ENCODE measurements at places on chromosomes 6 and 20.

- DNase-seq: no peak
Measured at GRCh38 chr20:10412591-10413408, 21.2 kb downstream of the MKKS start.

DNA sequence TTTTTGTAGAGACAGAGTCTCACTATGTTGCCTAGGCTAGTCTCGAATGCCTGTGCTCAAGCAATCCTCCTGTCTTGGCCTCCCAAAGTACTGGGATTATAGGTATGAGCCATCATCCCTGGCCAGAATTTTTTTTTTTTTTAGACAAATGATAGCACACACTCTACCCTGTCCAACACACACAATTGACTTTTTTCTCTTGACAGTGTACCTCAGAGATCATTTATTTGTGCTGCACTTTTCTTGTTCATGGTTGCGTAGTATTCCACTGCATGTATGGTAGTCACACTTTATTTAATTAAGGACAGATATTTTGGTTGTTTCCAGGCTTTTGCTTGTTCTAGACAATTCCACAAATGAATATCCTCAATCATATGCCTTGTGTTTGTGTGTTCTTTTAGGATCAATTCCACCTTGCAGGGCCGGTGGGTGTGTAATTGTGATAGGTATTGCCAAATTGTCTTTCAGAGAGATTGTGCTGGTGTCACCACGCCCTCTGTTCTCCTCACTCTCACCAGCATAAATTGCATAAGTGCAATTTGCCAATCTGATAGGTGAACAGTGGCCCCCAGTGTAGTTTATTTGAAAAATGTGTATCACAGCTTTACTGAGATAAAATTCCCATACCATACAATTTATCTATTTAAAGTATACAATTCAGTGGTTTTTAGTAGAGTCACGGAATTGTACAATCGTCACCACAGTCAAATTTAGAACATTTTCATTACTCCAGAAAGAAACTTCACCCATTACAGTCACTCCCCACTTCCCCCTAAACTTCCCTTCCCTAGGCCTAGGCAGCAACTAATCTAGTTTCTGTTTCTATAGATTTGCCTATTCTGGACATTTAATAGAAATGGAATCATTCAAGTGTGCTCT is 20.1 kb downstream of the SRC start:
- no peak for DNase-seq

GRCh38 chr6:88881451-88881850 is 82.0 kb downstream of the RNGTT start:
- DNase-seq: no peak

GRCh38 chr6:99780556-99780885 is 173.9 kb downstream of the PRDM13 start:
- DNase-seq: no peak

DNA sequence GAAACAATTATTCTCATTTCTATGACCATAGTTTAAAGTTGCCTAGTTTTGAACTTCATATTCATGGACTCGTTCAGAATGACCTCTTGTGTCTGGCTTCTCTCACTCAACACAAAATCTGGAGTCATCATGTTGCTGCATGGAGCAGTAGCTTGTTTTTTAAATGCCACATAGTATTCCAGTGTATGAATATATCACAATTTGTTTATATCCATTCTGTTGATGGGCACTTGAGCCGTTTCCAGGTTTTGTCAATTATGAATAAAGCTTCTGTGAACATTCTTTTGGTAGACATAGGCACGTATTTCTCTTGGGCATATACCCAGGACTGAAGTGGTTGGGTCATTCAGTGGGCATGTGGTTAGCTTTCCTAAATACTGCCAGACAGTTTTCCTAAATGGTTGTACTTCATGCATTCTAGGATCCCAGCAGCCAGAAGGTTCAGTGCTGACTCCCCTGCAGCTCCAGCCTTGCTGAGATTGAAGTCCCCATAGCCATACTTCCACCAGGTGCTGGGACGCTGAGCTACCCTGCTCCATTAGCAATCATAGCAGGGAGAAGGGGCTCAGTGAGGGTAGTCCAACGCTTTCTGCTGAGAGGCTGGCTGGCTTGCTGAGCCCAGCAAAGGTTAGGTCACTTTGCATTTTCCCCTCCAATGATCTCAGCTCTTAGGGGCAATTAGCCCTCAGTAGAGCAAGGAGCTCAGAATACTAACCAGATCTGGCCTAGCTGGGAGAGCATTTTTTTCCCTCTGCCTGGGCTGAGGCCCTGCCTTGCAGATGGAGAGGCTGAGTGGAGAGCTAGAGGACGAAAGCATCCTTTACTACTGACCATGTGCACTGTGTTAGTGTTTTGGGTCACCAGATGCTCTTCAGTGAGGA is 35.7 kb upstream of the CTNNBL1 start:
- DNase-seq: no peak

DNA sequence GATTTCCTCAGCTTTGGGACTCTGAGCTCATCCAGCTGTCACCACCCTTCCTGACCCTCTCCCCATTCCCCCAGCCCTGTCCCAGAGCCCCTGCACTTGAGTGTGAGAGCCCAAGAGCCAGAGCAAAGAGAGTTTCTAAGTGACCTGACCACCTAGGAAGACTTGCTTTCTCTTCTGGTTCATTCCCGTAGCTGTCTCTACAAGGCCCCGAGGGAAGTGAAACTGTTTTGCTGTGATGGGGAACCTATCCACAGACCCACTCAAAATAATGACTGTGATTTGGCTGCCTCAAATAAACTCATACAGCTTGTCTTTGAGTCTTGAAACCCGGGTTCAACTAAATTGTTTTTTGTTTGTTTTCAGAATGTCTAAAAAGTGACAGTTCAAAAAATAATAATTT is 74.6 kb upstream of the XRN2 start:
- no peak for DNase-seq

- no peak for DNase-seq
Measured at GRCh38 chr6:14713008-14713960, 532.6 kb upstream of the JARID2 start.

DNA sequence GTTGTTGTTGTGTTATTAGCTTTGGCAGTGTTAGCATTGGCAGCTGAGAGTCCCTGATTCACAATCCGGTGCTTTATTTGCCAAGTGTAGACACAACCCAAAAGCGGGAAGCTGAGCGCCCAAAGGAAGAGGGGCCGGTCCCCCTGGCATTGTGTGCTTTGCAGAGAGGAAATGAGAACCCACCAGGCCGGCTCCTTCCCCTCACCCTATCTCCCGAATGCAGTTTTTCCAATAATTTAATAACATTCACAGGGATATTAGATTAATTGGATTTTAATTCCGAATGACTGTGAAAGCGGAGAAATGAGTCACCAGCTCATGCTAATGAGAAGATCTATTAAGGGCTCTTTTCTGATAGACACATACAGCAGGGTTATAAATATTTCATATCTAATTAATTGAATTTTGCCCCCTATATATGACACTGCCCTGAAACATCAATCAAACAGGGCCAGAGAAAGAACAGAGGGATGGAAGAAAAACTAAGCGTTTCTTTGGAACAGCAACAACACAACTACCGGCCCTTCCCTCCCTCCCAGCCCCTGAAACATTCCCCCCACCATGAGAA is 143.8 kb downstream of the MBOAT1 start:
- no peak for DNase-seq

DNA sequence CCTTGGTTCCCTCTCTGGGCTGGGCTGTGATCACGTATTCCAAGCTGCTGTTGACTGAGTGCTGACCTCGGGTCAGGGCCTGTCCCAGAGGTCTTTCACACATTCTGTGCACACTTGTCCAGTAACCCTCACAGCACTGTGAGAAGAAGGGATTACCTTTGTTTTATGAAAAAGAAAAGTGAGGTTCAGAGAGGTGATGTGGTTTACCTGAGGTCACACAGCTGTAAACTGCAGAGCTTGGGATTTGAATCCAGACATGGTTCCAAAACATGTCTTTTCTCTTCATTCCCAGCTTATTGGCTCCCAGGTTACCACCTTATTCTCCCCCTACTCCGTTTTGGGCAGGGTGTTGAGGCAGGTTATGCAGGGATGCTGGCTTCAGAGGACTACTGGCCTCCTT is 28.4 kb upstream of the CDH22 start:
- DNase-seq: no peak

DNA sequence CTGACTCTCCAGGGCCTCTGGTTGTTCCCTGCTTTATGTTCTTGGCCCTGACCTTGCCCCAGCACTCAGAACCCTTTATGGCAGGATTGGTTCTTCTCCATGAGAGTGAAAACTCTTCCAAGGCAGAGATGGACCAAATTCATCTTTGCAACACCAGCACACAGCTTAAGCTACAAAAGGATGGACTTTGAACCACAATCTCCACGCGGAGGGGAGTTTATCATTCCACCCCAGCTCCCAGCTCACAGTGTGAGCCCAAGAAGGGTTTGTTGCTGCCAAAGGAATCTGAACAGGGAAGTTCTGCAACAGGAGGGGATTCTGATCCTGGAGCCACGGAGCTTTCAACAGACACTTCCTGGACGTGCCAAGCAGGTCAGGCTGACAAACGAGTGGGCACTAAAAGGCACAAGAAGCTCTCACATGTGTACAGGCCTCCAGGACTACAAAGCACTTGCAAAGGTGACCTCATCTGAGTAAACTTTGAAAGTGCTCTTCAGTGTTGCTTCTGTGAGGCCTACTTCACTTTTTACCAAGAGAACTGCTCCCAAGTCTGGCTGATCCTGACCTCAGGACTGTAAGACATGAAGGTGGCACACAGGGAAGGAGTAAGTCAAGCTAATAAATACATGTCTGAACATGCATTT is 8.9 kb downstream of the FITM2 start:
- DNase-seq: no peak

DNA sequence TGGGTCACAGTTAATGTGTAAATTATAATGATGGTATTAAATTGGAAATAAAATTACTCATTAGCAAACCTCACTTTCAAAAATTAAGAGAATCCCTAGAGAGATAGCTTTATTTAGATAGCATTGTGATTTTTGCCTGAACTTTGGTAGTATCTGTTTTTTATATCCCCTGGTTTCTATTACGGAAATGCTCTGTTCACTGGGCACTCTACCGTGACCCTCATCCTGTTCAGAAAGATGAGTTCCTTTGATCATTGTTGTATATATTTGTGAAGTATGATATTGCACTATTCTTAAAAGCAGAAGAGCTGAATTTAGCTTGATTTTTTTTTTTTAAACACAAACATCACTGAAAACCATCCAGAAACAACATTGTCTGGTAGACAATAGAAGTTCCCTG is 1143.8 kb upstream of the MAP3K7 start:
- no peak for DNase-seq

DNA sequence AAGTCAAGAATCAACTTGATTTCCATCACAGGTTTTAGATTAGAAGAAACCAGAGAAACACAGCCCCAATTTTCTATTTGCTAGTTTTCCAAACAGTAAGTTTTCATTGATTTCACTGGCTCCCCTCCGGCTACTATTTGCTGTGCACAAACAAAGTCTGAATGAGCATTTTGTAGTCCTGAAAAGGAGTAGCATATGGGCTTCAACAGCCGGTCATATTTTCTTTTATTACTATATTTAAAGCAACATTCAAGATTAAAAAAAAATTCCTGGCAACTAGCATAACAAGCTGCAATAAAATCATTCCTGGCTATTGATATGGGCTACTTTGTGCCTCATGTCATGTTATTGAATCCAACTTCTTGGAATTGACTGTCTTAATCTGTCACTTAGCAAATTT is 48.3 kb downstream of the CARMIL1 start:
- DNase-seq: no peak

DNA sequence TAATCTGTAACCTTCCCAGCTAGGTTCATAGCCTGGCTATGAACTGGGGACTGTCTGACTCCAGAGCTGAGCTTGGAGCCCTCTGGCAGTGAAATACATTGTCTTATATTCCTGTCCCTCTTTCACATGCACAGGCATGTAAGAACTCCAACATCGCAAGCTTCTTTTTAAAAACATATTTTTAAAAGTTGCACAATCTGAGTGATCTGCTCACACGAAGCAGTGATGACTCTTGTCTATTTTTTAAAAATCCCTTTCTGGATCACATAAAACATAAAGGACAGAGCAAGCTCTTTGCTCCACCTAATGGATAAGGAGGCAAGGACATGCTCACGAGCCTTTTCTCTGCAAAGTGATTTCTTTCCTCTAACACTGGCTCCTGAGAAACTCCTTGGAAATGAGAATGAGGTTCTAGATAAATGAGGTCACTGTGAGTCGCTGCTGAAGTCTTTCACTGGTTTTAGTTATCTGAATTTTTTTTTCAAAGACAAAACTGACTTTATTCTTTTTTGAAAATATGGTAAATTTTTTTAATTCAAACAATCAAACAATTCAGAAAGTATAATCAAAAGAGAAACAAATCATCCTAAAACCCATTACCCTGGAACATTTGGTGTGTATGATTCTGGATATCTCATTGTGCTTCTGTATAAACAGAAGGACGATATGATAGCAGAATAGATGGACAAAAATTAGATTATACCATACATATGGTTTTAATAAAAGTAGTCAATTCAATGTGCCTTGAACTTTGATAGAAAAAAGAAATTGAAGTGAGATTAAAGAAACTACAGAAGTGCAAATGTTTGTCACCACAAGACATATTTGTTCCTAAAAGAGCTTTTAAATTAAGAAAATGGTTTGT is 30.8 kb downstream of the IL20RA start:
- no peak for DNase-seq

GRCh38 chr6:34553750-34554149 is 2.4 kb downstream of the SPDEF start:
- no peak for DNase-seq

Data from T-helper 1 cell (primary cell).